ENCODE measurements at places on chromosomes 7 and 10. TPM values are rescaled to one million over a fixed set of nuclear protein-coding genes. Genes with fewer than 3 reads are reported as not detected.

The CCDC172 gene
- not detected for total RNA-seq

The NOC3L gene
- total RNA-seq, result 53.4 TPM

The FEZF1 gene
- not detected for total RNA-seq

The CCDC3 gene
- total RNA-seq, result 0.05 TPM

The TNRC18 gene
- 36.8 TPM for total RNA-seq

The LRRC18 gene
- total RNA-seq, result not detected

The CRTAC1 gene
- total RNA-seq, result under 0.01 TPM

The MOGAT3 gene
- total RNA-seq, result not detected

The CYP2W1 gene
- under 0.01 TPM for total RNA-seq

The CDHR1 gene
- total RNA-seq, result under 0.01 TPM

The AKR1D1 gene
- total RNA-seq, result not detected

The COL1A2 gene
- total RNA-seq, result 7,304 TPM

The GPR15LG gene
- not detected for total RNA-seq

The VSTM4 gene
- 1.6 TPM for total RNA-seq

The ARHGAP22 gene
- total RNA-seq, result 31.8 TPM

The SAP25 gene
- not detected for total RNA-seq

The OPN1SW gene
- total RNA-seq, result not detected

The ADAM22 gene
- total RNA-seq, result 1.8 TPM

The AGAP4 gene
- total RNA-seq, result 6.4 TPM
